T-helper 2 cell treated with Interferon-gamma antibody and Interleukin-4, amounts not matched to agents 5 μg/mL and 100 μg/mL, for 36 hours (primary cell): ENCODE measurements at places on chromosomes 6 and 20.

DNA sequence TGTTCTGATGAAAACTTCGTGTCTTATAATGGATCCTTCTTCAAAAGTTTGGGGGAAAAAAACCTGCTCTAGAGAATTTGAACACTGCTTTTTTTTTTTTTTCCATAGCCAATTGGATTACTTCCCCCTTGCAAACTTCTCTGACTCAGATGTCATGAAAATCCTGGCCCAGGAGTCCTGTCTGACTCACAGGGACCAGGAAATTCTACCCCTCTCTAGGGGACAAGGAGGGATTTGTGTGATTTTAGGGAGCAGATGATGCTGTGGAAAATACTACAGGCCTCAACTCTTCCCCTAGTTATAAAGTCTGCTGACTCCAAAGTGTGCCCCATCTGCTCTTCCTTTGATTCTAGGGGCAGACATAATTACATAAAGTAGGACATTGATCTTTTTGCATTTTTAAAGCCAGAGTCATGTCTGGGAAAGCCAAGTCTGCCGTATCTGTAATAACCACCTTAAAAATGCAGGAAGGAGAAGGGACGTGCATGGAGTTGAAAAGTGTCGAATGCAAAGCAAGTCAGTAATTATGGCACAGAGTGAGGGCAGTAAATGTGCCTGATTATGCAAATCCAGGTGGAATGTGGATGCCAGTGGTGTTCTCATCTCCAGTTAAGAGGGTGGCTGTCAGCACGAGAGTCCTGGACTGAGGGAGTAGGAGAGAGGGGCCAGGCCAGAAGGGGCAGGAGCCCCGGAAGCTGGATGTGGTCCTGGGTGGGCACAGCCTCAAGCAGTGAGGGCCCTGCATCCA is 144.3 kb upstream of the SULF2 start:
- DNase-seq, result no peak

- DNase-seq, result no peak
These were observed 58.2 kb downstream of the SPACA1 start for GRCh38 chr6:88105741-88106340.

GRCh38 chr20:33460711-33461110 is 17.1 kb upstream of the SNTA1 start:
- no peak for DNase-seq

DNA sequence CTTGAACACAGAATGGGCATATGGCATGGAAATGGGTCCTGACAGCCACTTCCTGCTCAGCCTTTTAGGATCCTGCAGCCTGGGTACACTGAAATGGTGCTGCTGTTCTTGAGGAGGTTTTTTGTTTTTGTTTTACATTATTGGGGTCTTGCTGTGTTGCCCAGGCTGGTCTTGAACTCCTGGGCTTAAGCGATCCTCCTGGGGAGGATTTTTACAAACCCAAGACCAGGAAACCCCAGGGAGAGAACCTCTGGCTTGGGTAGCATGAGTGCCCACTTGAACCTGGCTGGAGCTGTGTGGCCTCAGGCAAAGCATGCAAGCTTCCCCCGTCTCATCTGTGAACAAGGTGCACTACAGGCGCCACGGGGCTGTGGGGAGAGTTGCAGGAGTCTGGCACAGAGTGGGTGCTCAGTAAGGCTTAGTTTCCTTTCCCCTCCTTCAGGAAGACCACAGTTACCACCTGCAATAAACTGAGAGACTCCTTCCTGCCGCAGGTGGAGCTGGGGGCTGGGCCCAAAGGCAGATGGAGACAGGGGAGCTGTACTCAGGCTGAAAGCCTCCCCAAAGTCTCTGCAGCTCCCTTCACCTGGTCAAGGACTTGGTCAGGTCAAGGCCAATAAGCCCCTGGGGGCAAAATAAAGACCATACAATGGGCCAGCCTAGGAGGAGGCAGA is 1.8 kb downstream of the SLA2 start:
- DNase-seq, result peak; percentile 58

DNA sequence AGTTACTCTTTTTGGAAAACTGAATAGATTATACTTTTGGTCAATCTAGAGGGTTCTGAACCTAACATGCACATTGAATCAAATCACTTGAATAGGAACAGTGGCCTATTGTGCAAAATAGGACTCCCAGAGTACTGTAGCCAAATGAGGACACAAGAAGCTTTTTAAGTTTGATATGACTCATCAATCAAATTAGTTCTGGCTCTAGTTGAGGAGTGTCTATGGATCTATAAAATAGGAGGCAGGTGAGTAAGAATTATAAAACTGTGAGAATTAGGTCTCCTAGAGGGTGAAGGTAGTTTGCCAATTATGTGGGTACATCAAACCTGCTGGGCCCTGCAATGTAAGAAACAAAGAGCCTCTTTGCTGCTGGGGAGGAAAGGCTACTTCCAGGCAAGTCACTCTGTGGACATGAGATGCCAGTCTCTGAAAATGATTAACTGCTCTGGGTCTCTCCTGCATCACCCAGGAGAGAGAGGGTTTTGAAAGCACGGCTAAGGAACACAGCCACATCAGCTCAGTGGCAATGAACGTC is 112.3 kb downstream of the RCAN2 start:
- no peak for DNase-seq

DNA sequence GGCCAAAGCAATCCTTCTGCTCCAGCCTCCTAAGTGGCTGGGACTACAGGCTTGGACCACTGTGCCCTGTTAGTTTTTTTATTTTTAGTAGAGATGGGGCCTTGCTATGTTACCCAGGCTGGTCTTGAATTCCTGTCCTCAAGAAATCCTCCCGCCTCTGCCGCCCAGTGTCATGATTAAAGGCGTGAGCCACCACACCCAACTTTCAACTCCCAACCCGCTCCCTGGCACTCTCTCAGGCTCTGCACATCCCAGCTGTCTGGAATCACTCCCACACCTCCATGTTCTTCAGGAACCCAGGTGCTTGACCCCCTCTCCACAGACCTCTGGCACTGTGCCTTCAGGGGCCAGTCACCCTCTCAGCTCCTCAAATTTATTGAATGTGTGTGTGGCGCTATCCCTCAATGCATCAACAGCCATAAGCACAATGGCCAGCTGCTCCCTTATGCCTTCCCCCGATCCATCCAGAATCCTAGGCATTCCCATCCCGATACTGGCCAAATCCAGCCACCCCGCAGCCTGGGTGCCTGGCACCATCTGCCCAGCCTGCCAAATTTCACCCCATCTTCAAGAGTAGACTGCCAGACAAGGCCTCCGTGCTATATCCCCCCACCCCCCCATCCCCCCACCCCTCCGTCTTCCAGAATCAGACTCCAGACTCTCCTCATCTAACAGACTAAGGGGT is 647 bp upstream of the POU5F1 start:
- no peak for DNase-seq

GRCh38 chr6:129634411-129635230 is 75.4 kb downstream of the ARHGAP18 start:
- DNase-seq, result no peak

- no peak for DNase-seq
These were observed 9.1 kb downstream of the PTGIS start for GRCh38 chr20:49558826-49559225.

- no peak for DNase-seq
These were observed 3.4 kb downstream of the TXNDC5 start for GRCh38 chr6:7907159-7907558.

- no peak for DNase-seq
These were observed 29.7 kb upstream of the EXOC2 start for GRCh38 chr6:722608-723007.

DNA sequence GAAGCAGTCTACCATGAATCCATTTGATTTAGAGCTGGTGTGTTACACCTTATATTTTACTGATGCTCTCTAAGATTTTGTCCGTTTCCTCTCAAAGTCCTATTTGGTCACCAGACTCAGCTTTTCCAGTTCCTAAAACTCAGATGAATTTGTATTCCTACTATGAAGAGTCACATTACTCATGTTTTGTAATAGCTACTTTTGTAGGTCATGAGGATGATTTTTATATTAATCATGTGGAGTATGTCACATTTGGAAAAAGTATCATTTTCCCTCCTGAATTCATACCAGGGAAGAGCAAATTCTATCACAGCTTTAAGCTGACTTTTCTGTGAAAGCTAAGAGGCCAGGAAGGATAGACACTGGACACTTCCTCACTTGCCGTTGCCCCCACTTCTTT is 140.6 kb upstream of the SCGN start:
- no peak for DNase-seq

DNA sequence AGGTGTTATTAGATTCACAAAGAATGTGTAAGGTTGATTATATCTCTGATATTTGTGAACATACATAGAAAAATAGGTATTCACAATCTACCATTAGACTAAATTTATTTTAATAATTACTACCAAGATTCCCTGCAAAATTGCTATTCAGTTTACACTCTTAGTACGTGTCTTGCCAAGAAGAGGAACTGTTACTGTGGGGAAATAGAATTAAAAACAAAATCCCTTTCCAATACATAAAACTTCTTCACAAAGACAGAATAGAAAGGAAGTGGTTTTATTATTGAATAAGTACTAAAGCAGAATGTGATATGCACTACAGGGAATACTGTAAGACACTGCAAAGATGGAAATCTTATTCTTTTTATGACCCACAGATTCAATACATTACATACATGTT is 17.0 kb downstream of the RAB32 start:
- DNase-seq, result no peak

DNA sequence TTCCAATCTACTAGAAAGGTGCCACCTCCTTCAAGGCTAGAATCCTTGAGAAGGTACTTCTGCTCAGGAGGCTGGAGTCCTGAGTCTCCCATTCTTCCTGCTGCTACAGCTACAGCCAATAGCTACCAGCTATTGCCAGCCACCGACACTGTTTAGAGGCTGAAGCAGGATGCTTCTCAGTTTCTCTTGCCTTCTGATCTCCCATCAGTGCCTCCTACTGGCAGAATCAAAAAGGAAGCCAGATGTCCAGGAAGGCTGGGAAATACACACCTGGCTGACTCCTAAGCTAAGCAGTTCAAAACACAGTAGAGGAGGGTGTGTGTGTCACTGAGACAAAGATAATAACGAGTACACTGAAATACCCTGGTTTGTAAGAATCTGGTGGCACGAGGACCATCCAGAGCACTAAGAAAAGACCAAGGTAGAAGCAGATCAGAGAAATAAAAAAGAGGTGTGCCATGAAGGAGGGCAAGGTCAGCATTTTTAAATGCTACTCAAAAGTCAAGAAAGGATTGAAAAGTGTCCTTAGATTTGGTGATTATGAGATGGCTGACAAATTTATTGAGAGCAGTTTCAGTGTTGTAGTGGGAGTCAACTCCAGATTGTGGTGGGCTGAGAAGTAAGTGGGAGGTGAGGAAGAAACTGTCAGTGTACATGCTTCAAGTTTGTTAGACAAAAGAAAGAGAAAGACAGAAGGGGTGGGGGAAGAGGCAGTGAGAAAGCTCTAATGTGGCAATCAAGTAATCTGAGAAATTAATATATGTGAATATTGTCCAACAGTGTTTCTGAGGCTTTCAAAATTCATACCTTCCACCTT is 2.3 kb upstream of the HLA-DMA start:
- no peak for DNase-seq

GRCh38 chr6:54059683-54060082 is 51.6 kb upstream of the MLIP start:
- no peak for DNase-seq

DNA sequence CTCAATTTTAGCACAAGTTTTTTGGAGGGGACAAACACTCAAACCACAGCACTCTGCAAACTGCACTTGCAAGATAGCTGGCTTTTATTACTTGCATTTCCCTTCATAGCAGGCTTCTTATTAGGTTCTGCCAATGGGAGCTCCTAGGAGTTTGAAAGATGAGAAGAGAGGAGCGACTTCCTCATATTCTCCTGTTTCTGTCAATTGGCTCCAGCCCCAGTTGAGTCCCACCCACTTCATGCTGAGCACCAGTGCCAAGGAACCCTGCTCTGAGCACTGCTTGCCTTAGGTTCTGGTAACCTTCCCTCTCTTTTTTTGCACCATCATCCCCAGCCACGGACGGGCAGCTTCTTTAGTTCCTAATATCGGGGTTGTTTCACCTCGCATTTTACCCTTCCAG is 67.9 kb downstream of the PSMB1 start:
- DNase-seq, result no peak

DNA sequence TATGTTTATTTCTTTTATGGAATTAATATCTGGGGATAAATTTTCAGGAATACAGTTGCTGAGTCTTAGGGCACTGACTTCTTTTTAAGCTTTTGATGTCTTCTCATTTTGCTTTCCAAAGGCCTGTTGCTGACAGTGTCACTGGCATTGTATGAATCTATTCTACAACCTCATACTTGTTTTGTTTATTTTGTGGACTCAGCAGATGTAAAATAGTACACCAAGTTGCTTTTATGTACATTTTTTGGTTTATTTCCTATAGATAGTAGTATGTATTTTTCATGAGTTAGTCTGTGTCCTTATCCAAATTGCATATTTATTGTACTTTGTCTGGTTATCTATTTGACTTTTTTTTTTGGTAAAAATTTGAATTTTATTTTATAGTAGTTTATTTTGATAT is 35.0 kb downstream of the FAM162B start:
- DNase-seq, result no peak

DNA sequence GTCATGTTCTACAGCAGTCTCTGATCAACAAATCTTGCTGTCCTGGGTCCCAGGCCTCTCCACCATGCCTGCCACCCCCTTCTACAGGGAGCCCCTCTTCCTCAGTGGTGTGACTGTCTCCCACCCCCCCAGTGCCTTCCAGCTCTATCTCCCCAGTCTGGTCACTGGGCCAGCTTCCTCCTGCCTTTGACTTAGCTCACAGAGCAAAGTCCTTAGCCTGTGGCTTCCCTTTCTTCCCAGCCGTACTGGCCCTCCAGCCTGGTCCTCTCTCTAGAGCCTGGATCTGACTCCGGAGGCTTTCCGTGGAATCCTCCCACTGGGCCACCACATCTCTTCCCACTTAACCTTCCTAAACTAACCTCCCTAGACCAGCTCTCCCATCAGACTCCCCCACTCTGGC is 17.0 kb downstream of the MAPK13 start:
- no peak for DNase-seq

DNA sequence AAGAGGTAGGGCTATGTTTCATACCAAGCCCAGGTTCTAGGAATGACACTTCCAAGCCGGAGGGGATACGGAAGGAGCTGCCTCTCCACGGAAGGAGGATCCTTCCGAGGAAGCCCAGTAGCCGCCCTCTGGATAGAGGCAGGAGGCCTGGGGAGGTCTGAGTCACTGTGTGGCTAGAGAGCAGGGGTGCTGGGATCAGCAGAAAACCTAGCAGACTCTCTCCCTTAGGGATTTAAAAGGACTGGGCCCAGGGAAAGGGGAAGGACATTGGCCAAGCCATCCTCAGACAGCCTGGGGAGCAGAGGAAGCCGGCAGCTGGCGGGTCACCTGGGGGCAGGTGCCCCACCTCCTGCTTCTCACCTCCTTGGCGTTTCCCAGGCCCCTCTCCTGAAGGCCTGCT is 36.6 kb upstream of the NFATC2 start:
- DNase-seq, result no peak

GRCh38 chr6:117607511-117607910 is 5.2 kb upstream of the GOPC start:
- no peak for DNase-seq

DNA sequence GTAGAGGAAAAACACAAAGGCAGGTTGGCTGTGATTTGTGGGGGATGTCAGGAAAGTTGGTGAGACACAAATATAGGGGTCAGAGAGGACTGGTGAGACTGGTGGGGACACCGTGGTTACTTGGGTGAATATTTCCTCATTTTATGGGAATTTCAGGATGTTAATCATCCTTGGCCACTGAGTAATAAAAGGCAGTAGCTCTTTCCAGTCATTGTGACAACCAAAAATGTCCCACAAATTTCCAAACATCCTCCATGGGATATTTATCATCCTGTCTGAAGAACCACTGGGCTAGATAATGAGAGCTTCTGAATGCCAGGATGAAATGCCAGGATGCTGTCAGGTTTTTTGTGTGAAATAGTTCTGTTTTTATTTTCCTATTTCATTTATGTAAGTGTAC is 374.1 kb downstream of the CD109 start:
- DNase-seq, result no peak

- peak; percentile 45 for DNase-seq
These were observed 36.6 kb upstream of the VAPB start for GRCh38 chr20:58352468-58352867.
